ENCODE measurements at places on chromosomes 4 and X.

GRCh38 chr4:87270144-87270543 is 49.7 kb upstream of the KLHL8 start:
- peak; percentile 67 for DNase-seq

- no peak for DNase-seq
These were observed 183.9 kb downstream of the OPHN1 start for GRCh38 chrX:68249401-68249831.

DNA sequence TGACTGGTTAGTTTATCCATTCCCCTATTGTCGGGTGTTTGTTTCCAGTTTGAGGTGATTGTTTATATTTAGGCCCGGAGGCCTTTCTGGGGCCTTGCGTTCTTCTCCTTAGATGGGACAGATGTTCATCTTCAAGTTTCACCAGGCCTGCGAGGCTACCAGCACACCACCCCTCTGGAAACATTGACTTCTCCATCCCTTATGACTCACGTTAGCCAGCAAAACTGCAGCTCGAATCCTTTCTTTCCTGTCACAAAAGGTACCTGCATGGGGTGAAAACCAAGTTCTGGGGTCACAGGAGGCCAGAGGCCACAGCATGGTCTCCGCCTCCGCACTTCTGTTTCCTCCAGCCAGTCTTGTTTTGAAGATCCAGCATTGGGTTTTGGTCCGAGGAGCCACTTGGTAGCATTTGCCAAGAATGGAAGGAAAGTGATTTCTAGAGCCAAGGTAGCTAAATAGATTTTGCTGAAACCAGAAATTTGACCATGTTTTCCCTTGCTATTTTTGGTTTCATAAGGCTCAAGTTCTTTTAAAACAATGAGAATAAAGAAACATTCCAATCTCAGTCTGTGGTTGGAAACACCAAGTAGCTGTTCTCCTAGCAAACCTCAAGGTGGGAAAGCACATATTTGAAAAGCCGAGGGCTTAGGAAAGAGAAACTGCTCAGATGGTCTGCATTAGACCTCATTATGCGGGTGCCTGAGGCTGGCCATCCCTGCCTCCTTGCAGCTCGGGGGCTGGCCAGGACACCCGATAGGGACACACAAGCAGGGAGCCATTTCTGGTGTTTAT is 5.6 kb downstream of the NYX start:
- peak; percentile 82 for DNase-seq

DNA sequence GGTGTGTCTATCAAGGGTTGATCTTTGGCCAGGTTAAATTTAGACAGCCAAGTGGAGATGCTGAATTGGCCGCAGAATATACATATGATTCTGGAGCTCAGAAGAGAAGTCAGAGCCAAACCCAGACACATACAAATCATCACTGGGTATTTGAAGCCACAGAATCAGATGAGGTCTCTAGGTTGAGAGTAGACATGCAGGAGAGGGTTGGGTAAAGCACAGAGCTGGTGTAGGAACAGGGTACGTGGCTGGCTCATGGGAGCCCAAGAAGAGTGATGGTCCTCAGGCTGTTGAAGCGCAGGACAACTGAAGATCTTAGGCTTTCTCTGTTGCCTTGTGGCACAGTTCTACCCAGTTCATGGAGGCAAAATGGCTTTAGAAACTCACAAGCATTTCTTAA is 37.7 kb downstream of the ADAMTS3 start:
- DNase-seq, result no peak

DNA sequence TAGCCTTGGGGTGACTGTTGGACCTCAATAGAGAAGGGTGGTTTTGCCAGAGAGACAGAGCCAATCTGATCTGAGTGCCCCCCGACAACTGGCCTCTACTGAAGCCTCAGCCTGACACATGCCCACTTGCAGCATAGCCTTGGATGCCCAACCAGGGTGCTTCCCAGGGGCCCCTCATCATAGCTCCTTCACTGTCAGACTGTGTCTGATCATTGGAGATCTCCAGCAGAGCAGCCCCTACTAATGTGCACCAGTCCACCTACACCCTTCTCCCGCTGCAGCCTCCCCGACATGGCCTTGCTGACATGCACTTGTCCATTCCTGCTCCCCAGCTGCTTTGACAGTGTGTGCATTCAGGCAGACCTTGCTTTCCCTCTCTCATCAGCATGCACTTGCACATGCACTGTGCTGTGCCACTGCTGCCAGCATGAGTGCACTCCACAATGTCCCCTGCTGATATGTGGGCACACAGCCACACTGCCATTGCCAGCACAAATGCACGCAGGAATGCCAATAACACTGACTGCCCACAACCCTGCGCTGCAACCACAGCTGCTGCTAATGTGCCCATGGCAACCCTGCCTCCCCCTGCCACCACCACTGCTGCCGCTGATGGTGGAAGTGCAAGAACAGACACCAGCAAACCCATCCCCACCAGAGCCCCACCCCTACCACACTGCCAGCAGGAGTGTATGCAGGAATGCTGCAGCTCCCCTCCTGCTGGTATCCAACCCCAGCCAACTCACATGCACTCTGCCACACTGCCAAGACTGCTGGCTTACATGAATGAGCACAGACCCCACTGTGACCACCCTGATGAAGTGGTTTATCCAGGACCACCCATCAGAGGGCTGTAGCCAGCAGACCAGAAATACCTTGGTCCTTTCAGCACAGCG is 68.1 kb upstream of the ZMAT1 start:
- DNase-seq, result no peak

DNA sequence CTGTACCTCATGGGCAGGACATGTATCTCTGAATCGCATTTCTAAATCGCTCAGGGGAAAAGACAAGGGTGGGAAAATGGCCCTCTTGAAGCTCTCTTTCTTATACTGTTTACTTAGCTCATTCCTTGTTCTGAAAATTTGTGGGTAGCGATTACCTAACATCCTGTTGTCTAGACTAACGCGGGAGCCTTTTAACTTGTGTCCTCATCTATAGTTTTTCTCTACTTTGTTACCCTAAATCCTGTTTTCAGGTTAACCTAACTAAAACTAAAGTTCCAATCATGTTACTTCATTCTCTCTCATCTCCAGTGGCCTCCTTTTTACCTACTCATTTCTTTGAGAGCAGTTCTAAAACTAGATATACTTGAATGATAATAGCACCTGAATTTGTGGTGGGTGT is 45.0 kb downstream of the SNX25 start:
- peak; percentile 61 for DNase-seq

GRCh38 chrX:13194291-13195103 is 125.4 kb downstream of the ATXN3L start:
- peak; percentile 43 for DNase-seq

- DNase-seq, result no peak
These were observed 36.0 kb downstream of the HTR2C start for GRCh38 chrX:114619874-114620273.

GRCh38 chrX:5971300-5971699 is 257.4 kb downstream of the NLGN4X start:
- DNase-seq, result no peak

DNA sequence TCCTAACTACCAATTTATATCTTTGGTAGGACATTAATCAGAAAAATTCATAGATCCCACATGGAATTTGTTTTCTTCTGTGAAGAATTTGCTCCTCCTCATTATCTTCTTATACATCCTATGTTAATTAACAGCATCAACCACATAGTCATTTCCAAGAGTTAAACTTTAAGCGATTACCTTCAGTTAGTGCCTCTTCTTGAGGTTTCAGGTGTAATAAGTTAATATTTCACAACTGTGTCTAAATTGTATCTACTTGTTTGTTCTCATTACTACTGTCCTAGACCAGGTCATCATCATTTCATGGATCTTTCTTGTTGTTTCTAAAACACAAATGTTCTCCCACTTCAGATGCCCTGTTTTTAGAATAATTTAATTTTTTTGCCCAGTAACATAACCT is 457.9 kb downstream of the FAT4 start:
- peak; percentile 6 for DNase-seq

- no peak for DNase-seq
These were observed 134.4 kb upstream of the BMPR1B start for GRCh38 chr4:94623126-94623911.

DNA sequence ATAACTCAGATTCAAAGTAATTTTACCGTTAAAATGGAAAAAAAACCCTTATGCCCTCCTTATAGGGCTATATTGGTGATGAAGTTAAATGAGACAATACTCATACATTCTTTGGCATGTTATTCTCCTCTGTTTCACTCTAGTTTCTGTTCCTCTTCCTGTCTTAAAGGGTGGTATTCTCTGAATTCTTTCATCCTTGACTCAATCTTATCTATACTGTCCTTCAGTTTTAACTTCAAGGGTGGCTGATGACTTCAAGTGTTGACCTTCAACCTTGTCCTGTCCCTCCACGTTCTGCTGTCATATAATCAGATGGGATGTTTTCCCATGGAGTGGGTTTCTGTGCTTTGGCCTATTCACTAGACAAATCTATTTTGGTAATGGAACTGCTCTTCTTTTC is 44.0 kb downstream of the ZNF518B start:
- DNase-seq, result no peak

DNA sequence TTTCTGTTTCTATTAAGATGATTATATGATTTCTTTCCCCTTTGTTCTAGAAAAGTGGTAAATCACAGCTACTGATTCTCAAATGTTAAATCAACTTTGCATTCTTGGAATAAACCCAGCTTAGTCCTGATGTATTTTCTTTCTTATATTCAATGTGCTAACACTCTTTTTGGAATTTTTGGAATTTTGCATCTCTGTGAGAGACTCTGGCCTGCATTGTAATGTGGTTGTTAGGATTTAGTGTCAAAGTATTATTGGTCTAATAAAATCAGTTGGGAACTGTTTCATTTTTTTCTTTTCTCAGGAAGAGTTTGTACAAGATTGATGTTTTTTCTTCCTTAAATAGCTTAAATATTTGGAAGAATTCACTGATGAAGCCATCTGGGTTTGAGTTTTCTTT is 109.6 kb downstream of the KIT start:
- DNase-seq, result no peak

- no peak for DNase-seq
These were observed 18.9 kb downstream of the PRDM8 start for GRCh38 chr4:80216100-80216761.

- DNase-seq, result no peak
These were observed 177.3 kb upstream of the DKK2 start for GRCh38 chr4:107213410-107213809.

DNA sequence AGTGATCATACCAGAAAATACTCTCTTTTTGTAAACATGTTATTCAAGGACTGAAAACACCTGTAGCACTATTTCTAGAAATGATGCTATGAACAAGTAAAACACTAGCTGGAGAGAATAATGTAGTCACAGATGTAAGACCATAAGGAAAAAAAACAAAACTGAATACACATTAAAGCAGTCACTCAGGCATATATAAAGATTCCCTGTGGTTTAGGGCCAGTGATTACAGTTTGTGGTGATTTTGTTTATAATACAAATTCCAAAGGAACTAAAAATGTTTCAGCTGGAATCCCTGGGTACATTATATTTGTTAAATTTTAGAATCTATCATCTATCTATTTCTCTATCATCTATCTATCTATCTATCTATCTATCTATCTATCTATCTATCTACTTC is 777.8 kb upstream of the FRG1 start:
- DNase-seq, result peak; percentile 26

GRCh38 chr4:152864361-152864760 is 71.8 kb upstream of the FHDC1 start:
- DNase-seq, result no peak

DNA sequence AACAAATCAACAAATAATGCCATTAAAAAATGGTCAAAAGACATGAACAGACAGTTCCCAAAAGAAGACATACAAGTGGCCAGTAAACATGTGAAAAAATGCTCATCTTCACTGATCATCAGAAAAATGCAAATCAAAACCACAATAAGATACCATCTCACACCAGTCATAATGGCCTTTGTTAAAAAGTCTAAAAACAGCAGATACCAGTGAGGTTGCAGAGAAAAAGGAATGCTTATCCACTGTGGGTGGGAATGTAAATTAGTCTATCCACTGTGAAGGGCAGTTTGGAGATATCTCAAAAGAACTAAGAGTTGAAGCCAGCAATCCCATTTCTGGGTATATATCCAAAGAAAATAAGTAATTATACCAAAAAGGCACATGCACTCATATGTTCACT is 668.1 kb upstream of the CPEB2 start:
- DNase-seq, result no peak

GRCh38 chr4:53651156-53651735 is 60.0 kb upstream of the LNX1 start:
- DNase-seq, result peak; percentile 44

DNA sequence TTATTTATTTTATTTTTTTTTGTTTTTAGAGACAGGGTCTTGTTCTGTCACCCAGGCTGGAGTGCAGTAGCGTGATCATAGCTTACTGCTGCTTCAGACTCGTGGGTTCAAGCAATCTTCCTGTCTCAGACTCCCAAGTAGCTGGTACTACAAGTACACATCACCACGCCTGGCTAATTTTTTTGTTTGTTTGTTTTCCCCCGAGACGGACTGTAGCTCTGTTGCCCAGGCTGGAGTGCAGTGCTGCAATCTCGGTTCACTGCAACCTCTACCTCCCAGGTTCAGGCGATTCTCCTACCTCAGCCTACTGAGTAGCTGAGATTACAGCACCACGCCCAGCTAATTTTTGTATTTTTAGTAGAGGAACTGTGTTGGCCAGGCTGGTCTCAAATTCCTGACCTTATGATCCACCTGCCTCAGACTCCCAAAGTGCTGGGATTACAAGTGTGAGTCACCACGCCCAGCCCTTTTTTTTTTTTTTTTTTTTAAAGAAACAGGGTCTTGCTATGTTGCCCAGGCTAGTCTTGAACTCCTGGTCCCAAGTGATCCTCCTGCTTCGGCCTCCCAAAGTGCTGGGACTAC is 32.2 kb downstream of the COPS4 start:
- DNase-seq, result peak; percentile 1

DNA sequence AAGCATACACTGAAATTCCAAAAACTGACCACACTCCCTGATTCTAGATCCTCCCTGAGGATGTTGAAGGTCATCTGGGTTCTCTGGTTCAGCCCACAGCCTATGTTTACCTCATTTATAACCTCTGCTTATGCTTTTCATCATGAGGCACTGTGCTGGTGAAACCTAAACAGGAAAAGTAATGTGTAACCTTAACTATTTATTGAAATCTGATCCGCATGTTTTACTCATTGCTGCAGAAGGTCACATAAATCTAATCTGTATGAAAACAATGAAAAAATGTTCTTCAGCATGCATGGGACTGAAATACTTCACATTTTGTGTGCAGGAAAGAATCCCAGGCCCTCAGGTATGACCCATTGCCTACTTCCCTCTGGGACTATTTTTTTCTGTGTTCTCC is 30.3 kb downstream of the UCHL1 start:
- DNase-seq, result peak; percentile 64

GRCh38 chrX:51395480-51395809 is 62.8 kb downstream of the NUDT10 start:
- DNase-seq, result no peak

GRCh38 chr4:150012851-150013360 is 65.3 kb upstream of the DCLK2 start:
- DNase-seq, result no peak

GRCh38 chrX:140923118-140923517 is 79.3 kb upstream of the SPANXB1 start:
- no peak for DNase-seq

GRCh38 chr4:2793586-2794485 is 951 bp downstream of the SH3BP2 start:
- peak; percentile 41 for DNase-seq
